ENCODE measurements at places on chromosomes 6 and 20. TPM values are rescaled to one million over a fixed set of nuclear protein-coding genes. Genes with fewer than 3 reads are reported as not detected.

- H3K4me1 ChIP-seq: no peaks in the 10 kb centered on the region
- no peak overlapping the region for H3K27ac ChIP-seq
- no peak overlapping the region for H3K4me3 ChIP-seq
- no peaks in the 10 kb centered on the region for H3K36me3 ChIP-seq
- no peaks in the 10 kb centered on the region for H3K27me3 ChIP-seq
These were observed 203.5 kb downstream of the HACE1 start for GRCh38 chr6:104656235-104656634.

DNA sequence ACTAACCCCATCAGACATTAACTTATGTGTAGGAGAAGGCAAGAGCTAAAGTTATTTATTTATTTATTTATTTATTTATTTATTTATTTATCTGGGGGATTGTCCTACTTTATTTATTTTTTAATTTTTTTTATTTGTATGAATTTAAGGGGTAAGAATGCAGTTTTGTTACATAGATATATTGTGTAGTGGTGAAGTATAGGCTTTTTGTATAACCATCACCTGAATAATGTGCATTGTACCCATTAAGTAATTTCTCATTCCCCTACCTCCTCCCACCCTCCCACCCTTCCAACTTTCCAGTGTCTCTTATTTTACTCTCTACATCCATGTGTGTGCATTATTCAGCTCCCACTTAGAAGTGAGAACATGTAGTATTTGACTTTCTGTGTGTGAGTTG is 51.6 kb downstream of the SPTLC3 start:
- no peak overlapping the region for H3K4me3 ChIP-seq
- no peak overlapping the region for H3K27ac ChIP-seq
- H3K4me1 ChIP-seq: peaks cover 10% of the 10 kb centered on the region
- no peak for DNase-seq

DNA sequence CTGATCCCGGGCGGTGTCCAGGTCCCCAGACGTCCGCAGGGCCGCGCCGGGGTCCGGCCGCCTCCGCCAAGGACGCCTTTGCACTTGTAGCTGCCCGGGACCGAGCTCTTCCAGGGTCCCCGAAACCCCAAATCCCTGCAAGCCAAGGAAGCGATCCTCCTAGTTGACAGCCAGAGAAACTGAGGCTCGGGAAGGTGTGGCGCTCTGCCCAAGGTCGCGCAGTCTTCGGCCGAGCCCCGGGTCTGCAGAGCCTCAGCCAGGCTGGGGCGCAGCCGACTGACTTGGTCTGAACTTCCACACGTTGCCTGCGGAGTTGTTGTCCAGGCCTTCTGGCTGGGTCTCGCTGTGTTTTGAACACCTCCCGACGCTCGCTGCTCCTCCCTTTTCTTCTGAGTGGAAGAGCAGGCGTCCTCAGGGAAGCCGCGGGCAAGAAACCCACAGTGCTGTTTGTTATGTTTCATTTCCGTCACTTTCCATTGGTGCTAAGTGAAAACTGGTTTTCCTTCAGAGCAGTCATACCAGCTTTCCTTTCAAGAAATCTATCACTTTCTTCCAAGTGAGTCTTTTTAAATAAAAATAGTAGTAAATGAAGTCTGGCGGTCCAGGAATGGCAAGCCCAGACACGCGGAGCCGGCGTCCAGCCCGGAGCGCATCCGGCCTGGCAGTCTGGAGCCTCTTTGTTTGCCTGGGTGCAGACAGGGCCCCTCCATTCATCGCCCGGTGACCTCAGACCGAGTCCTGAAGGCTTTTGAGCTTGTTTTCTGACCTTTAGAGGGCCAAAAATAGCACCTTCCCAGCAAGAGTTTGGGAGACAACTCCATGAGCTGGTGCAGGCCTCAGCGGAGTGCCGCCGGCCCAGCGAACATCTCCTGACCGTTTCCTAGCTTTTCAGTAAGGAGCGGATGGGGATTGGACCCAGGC is 698 bp downstream of the FAM210B start:
- H3K27ac ChIP-seq: peak overlapping the region; percentile 95
- peaks cover 2% of the 10 kb centered on the region for H3K27me3 ChIP-seq
- H3K4me1 ChIP-seq: peaks cover 12% of the 10 kb centered on the region
- DNase-seq: peak; percentile 12

- H3K36me3 ChIP-seq: peaks cover 12% of the 10 kb centered on the region
- no peak overlapping the region for H3K27ac ChIP-seq
- no peak overlapping the region for H3K4me3 ChIP-seq
- H3K4me1 ChIP-seq: no peaks in the 10 kb centered on the region
These were observed 41.9 kb downstream of the MTHFD1L start for GRCh38 chr6:150907383-150907782.

GRCh38 chr20:14093652-14094051 is 98.3 kb downstream of the MACROD2 start:
- no peak for DNase-seq
- no peak overlapping the region for H3K4me3 ChIP-seq
- H3K36me3 ChIP-seq: no peaks in the 10 kb centered on the region
- H3K27me3 ChIP-seq: peaks cover 23% of the 10 kb centered on the region
- peak overlapping the region; percentile 89 for H3K27ac ChIP-seq
- H3K4me1 ChIP-seq: peaks cover 20% of the 10 kb centered on the region

DNA sequence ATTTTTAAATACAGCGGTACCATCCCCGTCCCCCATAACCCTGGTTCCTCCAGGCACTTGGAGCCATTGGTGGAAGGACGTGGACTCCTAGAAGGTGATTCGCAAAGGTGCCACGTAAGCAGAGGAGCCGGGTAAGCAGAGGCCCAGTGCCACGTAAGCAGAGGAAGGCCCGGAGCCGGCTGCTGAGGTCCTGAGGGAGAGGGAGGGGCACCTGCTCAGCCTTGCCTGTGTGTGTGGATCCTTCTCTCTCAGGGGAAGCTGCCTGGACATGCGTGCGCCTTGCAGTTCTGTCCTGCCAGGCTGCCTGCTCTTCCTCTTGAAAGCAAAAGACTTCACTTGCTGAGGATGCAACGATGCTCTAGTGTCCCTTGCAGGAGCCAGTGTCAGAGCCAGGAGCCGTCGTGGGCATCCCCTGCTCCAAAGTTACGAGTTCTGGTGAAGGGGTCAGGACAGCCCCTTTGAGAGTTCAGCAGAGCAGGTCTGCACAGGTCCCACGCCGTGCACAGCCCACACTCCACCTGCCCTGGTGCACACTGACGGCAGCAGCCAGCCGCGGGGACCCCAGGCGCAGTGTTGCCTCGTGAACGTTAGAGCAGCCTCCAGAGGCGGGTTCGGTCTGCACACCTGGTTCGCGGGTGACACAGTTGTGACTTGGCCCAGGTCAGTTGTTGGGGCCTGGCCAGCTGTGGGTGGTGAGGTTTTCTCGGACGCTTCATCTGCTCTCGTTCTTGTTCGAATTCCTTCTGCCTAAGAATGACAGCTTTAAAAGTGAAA is 1.9 kb upstream of the NKAIN4 start:
- no peaks in the 10 kb centered on the region for H3K36me3 ChIP-seq
- no peak overlapping the region for H3K4me3 ChIP-seq
- H3K4me1 ChIP-seq: peaks cover 8% of the 10 kb centered on the region
- DNase-seq: no peak
- peaks cover 57% of the 10 kb centered on the region for H3K27me3 ChIP-seq
- no peak overlapping the region for H3K27ac ChIP-seq

Gene SIM1
- total RNA-seq: 6.9 TPM

Gene GPR63
- total RNA-seq: 3.0 TPM
